ENCODE measurements at places on chromosomes 1 and 21. TPM values are rescaled to one million over a fixed set of nuclear protein-coding genes. Genes with fewer than 3 reads are reported as not detected.
A peak's percentile ranks its signal among the peaks of the same experiment; 100 is the strongest.

- DNase-seq: no peak
Observed at GRCh38 chr1:205356440-205357139, at the start of gene KLHDC8A. KLHDC8A (minus strand) TSS chr1:205356922; CDS start chr1:205343604, 13,318 bp downstream.

GRCh38 chr1:115753830-115754229 lies 14.7 kb downstream of the CASQ2 start:
- no peak for DNase-seq

DNA sequence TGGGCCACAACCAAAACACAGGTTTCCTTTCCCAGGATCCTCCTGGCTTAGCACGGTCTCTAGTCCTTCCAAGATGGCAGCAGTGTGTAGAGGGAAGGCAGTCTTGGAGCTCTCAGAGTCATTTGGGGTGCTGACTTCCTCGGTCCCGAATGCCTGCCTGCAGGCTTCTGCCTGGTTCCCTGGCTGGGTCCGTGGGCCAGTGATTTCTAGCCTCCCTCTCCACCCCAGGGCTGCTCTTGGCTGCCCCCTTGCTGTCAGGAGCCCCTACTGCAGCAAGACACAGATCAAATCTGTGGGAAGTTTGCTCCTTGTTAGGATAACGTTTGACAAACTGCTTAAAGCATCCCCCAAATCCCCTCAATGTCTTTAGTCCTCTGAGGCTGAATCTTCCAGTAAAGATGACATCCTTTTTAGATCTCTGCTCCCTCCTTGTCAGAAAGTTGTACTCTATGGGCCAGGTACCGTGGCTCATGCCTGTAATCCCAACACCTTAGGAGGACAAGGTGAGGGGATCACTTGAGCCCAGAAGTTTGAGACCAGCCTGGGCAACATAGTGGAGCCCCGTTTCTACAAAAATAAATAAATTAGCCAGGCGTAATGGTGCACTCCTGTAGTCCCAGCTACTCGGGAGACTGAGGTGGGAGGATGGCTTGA lies 272.5 kb downstream of the RRAGC start:
- DNase-seq: peak; percentile 57

GRCh38 chr1:59664166-59664565 lies 150.6 kb upstream of the HOOK1 start:
- no peak for DNase-seq

DNA sequence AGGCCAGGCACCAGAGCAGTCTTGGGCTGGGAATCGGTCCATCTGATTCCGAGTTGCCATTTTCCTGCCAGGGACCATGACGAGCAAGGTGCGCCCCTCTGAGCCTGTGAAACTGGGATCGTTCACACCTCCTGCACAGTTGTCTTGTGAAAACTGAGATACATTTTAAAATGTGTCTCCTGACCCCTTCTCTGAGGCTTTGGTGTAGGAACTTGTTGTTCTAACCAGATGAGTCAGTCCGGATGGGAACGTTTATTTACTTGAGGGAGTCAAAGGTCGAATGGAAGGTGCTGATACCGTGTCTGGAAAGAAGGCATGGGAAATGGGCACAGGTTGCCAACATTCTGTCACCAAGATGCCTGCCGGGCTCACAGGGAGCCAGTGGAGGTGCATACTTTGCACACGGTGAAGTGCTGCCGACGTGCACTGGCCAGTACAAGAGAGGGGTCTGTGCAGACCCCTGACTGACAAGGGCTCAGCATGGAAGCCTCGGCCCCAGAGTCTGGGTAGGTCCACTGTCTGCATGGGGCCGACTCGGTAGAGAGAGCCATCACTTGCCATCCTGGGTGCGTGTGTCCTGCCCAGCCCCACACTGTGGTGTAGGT lies 7.4 kb upstream of the KCNN3 start:
- peak; percentile 62 for DNase-seq

The S100A1 gene
- not detected for total RNA-seq

GRCh38 chr1:41874151-41874719 lies 44.5 kb downstream of the HIVEP3 start:
- no peak for DNase-seq

GRCh38 chr1:148010527-148010926 lies 82.3 kb downstream of the GPR89B start:
- no peak for DNase-seq

DNA sequence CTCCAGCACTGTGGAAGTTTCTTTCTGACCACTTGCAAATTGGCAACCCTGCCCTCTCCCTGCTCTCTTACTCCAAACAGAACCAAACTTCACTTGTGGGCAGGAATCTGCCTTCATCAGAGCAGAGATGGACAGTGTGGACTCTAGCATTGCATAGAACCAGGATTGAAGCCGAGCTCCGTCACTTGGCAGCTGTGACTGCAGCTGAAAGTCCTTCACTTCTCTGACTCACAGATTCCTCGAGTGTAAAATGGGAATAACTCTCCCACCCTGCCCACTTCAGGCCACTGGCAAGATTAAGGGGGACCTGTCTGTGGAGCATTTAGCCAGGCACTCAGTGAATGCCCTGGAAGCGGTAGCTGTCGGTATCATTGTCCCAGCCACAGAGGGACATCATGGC lies 75.7 kb upstream of the ZBTB40 start:
- DNase-seq: no peak

DNA sequence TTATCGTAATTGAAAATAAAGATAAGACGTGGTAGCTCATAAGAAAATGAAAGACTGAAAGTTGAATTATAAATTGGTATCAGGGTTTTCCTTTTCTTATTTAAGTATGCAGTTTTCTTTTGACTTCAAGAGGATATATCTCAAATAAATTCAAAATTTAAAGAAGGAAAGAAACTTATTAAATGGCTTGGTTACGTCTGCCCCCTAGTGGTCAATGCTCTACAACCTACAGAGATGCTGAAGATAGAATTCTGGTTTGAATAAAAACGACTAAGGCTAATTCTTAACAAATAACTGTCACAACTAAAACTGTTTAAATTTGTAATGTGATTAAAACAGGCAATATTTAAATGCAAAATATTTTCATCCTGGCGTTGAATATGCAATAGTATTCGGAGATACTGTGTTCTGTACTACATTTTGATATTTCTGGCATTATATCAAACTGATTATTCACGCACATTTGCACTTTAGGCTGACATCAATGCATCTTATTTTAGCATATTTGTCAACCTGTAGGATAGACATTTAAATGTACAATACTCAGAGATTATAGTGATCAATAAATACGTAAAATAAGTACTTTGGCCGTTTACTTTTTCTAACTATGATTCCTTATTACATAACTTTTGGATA lies 26.8 kb downstream of the IFI44 start:
- peak; percentile 73 for DNase-seq

GRCh38 chr1:157081707-157082106 lies 17.9 kb downstream of the ETV3L start:
- no peak for DNase-seq

DNA sequence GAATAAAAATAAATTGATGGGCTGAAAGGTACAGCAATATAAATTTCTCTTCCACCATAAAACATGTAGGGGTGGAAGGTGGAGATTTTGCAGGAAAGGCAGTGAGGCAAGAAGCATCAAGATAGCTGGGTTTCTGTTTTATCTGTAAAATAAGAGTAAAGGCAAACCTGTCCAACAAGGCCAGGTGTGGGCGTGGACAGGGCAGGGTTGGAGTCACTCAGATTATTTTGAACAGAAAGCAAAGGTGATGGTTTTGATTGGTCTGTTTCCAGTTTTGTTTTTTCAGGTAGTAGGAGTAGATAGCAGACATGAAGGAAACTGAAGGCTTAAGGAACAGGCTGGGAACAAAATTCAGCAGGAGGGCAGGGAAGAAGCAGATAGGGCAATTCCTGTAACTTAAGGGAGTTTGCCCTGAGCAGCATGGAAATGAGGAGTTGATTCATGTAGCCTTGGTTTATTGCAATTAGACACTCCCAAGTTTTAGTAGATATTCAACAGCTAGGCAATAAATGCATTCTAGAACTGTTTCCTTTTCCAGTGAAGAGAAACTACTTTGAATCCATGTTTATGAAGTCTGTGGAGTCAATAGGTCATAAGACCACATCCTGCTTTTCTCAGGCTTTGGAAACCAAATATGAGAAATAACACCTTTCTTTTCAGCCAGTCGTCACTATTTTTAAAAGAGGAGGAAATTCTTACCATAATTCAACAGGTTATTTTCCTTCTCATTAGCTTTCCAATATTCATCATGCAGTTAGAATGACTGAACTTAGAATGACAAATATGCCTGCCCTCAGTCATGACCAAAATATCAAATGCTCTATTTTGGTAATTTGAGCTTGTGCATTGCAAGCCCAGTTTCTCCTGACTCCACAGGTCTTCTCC lies 38.7 kb upstream of the CD55 start:
- DNase-seq: peak; percentile 8

The MAP10 gene
- 8.9 TPM for total RNA-seq

DNA sequence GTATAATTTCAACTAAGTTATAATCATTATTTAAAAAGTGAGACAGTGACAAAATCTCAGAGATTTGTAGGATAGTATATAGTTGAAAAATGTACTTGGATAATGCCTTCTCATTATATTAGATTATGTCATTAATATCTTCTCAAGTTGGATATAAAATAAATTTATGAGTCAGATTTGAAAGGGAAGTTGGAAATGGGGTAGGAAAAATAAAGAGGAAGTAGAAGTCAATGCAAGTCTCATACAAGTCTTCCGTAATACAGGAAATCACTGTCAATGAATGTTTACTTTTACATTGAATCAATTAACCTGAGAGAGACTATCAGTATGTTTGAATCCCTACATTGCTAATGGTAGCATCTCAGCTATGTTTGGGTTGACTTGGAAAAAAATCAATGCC lies 16.2 kb upstream of the RNPC3 start:
- DNase-seq: no peak

GRCh38 chr1:231639819-231640218 lies 13.2 kb downstream of the DISC1 start:
- no peak for DNase-seq

GRCh38 chr1:53992085-53992874 lies 25.7 kb downstream of the LDLRAD1 start:
- no peak for DNase-seq

The SLC45A1 gene
- total RNA-seq: 0.06 TPM

GRCh38 chr1:218872928-218873327 lies 300.8 kb upstream of the LYPLAL1 start:
- no peak for DNase-seq

GRCh38 chr1:83055391-83056170 lies 943.4 kb downstream of the TTLL7 start:
- DNase-seq: no peak

DNA sequence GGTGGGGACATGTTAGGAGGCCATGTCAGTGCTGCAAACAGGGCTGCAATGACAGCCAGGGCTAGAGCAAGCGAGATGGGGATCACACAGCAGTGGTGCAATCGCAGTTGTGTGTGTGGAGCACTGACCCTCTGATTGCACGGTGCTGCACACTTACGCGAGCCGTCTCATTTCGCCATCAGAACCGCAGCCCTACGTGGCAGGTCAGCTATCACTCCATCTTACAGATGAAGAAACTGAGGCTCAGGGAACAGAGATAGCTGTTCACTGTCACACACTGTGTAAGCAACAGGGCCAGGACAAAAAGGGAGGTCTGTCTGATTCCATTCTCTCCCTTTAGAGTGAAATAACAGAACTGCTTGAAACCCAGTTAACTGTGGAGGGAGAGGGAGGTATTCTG lies 104.8 kb upstream of the SLC45A1 start:
- no peak for DNase-seq

The AKNAD1 gene
- total RNA-seq: not detected

DNA sequence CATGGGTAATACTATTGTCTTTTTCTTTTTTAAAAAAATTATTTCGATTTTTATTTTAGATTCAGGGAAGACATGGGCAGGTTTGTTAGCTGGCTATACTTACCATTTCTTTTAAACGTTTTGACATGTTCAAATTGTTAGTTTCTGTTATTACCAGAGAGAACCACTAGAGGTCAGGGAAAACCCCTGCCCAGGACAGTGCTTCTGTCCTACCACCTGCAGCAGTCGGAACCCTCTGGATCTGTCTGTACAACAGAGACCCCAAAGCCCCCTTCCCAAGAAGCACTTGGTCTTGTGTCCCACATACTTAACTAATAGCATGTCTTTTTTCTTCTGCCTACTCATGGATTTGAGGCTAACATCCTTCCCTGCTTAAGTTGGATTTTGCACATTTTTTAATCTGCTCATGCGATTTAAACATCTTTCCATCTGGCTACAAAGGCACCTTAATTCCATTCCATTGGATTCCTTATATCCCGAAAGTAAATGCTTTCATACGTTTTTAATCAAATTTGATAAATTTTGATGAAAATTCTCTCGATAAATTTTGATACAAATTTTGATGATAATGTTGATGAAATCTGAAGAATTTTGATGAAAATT lies 10.0 kb upstream of the C1orf115 start:
- DNase-seq: peak; percentile 34

DNA sequence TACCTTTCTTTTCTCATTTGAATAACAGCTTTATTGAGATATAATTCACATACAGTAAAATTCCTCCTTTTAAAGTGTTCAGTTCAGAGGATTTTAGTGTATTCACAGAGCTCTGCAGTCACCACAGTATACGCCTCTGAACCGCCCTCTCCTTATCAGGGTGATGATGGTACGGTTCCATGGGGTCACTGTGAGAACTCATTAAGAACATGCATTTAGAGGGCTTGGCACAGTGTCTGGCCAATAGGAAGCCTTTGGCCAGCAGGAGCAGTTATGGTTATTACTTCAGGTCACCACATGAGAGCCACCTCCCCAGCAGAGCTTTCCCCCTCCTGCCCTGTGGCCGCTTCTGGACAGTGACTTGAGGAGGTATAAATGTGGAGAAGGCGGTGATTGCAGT lies 27.3 kb downstream of the KCNQ4 start:
- DNase-seq: no peak

The ILDR2 gene
- total RNA-seq: 9.6 TPM

DNA sequence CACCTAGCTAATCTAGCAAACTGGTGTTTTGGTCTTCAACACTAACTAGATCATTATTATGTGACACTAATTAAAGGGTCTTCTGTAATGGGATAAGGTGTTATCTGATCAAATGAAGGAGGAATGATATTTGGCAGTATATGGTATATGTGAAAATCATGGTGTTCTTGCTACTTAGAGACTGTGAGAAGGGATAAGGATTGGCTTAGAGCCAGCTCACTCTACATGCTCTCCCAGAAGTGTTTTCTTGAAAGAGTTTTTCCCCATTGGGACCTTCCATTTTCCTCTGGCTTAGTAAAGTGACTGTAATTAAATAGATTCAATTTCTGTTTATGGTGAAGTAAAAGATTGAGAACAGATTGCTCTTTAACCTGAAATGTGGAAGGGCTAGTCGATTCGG lies 71.2 kb upstream of the RGL1 start:
- no peak for DNase-seq
